ENCODE measurements at places on chromosomes 13 and 19.
A peak's percentile ranks its signal among the peaks of the same experiment; 100 is the strongest.

DNA sequence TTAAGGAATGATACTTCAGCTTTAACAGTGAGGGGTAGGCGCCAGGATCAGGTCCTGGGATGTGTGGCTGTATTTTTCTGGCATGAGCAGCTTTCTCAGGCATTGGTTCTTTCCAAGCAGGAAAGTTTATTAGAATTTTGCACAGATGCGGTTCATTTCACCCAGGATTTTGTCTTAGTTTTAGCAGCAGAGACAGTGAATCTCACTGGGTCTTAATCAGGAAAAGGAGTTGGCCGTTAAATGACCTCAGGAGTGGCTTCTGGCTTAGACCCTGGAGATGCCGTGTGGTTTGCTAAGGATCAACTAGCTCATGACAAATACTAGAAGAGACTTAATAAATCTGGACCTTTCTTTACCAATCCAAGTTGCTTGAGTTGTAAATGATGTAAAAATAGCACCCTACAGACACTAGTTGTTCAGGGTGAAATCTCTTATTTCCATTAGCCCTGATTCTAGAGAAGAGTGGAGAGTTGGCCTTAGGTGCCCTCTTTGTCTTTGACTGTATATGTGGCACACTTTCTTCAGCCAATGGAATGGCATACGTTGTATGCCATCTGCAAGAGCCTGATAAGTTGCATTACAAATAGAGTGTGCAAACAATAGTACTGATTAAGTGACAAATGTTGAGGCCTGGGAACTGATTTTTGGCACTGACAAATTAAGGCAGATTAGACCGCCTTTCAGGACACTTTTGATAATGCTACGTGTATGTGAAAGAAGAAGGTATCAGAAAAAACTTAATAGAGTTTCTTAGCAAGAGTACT is 34.0 kb downstream of the LRCH1 start:
- no peak for DNase-seq

- DNase-seq: peak; percentile 83
Observed at GRCh38 chr19:45641274-45642105, 2.3 kb upstream of the EML2 start.

DNA sequence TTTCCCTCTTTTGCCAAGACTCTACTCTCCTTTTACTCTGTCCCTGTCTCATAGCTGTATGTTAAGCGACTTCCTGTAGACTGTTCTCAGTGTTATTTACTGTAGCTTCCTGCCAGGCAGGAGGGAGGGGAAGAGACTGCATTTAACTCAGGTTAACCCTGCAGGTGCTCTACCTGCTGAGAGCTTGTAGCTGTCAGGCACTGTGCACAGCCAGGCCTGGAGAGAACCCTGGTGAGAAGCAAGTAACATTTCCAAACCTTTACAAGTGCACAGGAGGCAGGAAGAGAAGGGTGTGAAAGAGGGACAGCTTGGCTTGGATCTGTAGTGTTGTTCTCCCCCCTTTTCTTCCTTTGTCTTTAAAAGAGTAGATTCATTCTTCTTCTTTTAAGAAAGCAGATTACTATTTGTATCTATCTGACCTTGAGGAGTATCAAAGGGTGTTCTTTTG is 167.1 kb downstream of the LMO7 start:
- peak; percentile 63 for DNase-seq

GRCh38 chr19:7904074-7905020 is 670 bp downstream of the MAP2K7 start:
- peak; percentile 52 for DNase-seq

DNA sequence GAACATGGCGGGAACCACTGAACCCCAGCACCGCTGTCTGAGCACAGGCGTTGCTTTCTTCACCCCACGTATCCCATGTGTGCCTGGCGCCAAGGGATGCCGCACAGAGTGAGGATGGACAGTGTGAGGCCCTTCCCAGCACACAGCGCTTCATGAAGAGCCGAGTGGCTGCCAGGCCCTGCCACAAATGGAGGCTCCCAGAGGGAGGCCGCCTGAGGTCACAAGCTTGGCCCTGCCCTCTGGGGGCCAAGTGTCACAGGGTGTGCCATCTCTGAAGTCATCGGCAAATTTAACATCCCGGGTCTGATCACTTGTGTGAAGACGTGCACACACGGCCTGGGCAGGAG is 24.4 kb downstream of the MPND start:
- no peak for DNase-seq

DNA sequence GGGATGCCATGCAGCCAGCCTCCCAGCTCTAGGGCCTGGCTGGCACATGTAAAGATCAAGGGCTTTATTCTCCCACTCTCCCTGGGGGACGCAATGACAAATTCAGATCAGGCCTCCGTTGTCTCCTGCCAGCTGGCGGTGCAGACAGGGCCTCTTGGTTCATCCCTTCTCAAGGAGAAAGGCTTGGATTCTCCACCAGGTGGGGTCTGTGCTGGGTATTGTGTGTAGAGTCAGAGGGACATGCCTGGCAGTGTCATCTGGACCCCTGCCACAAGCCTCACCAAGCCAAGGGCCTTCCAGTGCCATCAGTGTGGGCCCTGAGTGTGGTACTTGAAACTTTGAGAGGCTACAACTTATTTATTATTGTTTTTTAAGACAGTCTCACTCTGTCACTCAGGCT is 8.4 kb upstream of the PTPRS start:
- no peak for DNase-seq

GRCh38 chr13:76741624-76742023 is 144.6 kb downstream of the KCTD12 start:
- DNase-seq: no peak

DNA sequence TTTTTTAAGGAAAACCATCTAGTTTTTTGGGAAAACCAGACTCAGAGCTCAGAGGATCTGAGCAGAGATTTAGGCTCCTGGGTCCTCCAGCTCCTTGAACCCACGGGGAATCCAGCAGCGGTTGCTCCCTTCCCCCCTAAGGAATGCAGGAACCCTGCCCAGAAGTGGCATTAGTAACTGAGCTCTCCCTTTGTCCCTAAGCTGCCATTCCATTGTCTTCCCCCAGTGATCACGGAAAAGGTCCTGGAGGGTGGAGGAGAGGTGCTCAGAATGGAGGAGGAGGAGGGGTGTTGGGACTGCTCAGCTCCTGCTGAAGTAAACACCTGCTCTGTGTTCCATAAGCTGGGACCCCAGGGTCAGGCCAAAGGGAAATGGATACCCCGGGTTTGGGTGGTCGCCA is 16.8 kb upstream of the OR1M1 start:
- DNase-seq: no peak

GRCh38 chr13:39245688-39246087 is 207.4 kb downstream of the NHLRC3 start:
- no peak for DNase-seq

DNA sequence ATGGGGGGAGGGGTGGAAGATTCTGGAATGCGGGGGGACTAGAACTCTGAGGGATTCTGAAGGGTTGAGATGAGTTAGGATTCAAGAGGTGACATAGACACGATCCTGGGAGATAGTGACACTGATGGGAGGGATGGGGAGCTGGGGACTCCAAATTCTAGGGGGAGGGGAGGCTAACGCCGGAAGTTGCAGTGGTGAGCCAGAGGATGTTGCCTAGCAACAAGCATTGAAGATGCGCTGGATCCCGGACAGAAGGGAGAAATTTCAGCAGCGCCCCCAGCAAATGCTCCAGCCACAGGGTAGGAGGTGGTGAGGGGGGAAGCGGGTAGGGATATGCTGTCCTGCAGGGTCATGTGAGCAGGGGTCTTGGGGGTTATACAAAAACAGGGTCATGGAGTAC is 6.9 kb upstream of the LTBP4 start:
- DNase-seq: no peak

GRCh38 chr19:804419-805165 is 7.3 kb downstream of the PTBP1 start:
- no peak for DNase-seq
